ENCODE measurements at places on chromosomes 11 and 22.
A peak's percentile ranks its signal among the peaks of the same experiment; 100 is the strongest.

DNA sequence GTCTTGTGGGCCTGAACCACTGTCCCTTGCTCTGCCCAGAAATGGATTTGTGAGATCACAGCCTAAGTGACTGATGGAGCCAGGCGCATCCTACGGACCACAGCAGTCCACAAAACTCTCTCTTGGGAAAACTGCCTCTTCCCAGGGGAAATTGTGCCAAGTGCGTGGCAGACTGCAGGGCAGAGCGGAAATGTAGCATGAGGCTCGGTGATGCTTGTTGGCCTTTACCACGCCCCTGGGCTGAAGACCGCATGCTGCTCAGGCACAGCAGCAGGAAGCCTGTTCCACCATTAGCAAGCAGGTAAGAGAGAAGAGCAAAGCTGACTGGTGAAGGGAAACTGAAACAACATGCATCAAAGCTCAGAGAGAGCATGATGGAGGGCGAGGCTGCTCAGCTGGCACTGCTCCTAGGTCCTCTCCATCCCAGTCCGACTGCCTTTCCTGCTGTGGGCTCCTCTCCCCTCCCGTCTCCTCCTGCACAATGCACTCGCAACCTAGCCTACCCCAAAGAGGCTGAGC lies 26.5 kb upstream of the SCARF2 start:
- DNase-seq: no peak

GRCh38 chr11:19080579-19080993 lies 20.1 kb upstream of the MRGPRX2 start:
- no peak for DNase-seq

- no peak for DNase-seq
Measured at GRCh38 chr11:106088896-106089295, 11.4 kb downstream of the AASDHPPT start.

DNA sequence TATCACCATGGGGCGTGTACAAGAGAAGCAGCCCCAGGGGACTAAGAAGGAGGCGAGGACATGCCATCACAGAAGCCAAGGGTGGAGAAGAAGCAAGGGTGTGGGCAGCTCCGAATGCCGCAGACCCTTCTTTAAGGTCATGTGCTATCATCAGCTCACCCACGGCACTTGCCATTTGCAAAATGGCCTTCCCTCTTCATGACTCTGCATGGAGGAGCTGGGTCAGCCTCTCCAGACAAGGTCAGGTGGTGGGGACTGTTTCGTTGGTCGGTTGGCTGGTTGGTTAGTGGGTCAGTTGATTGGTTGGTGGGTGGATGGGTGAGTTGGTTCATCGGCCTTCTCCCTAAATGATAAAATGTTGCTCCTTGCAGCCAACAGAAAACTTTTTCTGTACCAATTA lies 622.5 kb downstream of the TBC1D22A start:
- no peak for DNase-seq

GRCh38 chr11:6968816-6969215 lies 42.6 kb downstream of the ZNF215 start:
- DNase-seq: no peak

DNA sequence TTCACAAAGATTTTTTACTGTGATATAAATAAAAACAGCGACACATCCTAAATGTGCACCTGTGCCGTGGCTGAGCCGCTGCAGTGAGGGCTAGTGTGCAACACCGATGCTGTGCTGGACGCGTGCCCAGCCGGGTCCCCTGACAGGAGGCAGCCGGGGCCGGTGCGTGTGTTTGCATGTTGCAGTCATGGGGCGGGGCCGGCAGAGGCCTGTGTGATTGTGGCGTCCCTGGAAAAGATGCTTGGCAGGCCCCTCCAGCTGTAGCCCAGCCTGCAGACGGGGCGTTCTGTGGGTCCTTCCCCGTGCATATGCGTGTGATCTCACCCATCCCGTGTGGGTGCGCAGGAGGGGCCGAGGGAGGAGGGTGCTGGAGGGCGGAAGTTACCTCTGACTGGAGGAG lies 30.6 kb downstream of the MUC6 start:
- DNase-seq: no peak

DNA sequence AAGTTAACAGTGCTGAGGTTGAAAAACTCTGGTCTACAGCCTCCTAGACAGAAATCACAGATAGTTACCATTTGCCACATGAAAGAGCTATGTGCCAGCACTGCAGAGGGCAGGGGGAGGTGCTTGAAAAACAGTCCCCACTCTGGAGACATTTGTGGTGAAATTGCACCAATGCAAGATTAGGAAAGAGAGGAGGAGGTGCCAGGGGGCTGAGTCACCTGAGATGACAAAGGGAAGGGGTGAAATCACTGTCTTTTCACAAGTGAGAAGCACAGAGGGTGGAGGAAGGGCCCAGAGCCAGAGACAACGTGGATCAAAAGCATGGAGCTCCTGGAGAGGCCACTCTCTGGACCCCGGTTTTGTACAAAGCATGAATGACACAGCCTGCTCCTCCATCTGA lies 196.3 kb downstream of the BUD13 start:
- peak; percentile 12 for DNase-seq

GRCh38 chr11:1226986-1227550 lies 4.2 kb downstream of the MUC5B start:
- DNase-seq: no peak

DNA sequence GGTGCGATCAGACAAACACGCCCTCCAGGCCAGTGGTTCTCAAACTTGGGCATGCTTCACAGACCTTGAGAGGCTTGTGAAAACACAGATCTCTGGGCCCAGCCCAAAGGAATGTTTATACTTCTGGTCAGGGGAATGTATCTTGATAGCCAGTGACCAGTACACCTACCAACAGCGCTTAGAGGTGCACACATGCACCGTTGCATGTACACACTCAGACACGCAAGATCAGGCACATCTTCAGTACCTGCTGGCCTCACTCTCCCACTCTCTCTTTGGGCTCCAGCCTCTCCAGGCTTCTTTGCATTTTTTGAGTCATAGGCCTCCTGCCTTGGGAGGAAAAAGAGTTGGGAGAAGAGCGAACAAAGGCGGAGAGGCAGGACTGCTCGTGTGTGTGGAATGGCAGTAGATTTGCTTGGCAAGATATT lies 11.7 kb upstream of the FXYD6 start:
- DNase-seq: no peak

- DNase-seq: peak; percentile 98
Measured at GRCh38 chr11:118997627-118998387, at the start of gene CENATAC. TSS of gene CENATAC (plus strand) at chr11:118998138. CDS start at chr11:118998198, 60 bp downstream.

DNA sequence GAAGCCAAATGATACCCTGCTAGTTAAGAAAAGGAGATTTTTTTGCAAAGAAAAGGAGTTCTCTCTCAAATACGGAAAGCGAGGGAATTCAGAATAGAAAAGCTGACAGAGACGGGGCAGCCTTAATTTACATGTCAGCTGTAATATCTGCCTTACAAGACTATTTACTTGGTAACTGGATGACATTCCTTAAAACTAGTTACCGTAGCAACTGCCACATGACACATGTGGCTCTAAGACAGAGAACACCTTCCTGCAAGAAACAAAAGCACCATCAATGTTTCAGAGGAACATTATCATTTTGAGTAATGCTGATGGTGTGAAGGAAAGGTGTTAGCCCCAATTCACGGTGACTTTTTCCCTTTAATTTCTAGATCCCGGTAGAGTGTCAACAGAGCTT lies 222.1 kb downstream of the LRRC4C start:
- no peak for DNase-seq

DNA sequence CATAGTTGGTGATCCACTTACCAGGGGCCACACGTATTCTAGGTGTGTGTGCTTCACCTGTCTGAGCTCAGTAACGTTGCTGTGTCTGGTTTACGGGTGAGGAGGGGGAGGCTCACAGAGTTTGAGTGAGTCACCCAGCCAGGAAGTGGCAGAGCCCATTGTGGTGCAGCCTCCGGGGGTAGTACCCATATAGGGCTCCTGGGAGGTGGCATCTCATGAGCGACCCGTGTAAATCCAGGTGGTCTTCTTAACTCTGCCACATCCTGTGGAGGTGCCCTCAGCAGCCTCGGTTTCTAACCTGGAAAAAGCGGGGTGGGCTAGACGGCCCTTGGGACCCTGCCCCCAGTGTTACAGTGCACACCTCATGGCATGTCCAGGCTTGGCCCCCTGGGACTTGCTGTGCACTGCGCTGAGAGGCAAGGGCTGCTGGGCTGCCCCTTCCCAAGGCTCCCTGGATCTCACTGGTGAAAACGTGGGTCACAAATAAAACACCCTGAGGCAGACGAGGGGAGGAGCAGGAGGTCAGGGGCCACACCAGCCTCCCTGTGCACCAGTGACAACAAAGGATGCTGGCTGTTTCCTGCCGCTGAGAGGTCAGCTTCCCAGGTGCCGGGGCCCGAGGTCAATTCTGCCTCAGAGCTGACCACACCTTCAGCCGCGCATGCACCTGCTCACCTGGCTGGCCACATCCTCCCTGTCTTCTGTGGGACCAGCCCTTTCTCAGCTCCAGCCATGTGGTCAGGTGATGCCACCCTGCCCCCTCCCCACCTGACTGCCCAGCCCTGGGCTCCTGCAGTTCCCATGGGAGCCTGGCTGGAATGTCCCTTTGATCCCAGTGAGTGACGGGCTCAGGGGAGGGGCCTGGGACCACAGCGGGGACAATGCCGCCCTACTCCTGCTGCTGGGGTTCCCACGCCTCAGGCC lies 305.1 kb downstream of the CTTN start:
- DNase-seq: no peak

GRCh38 chr22:19088866-19089595 lies 33.2 kb downstream of the DGCR2 start:
- no peak for DNase-seq

DNA sequence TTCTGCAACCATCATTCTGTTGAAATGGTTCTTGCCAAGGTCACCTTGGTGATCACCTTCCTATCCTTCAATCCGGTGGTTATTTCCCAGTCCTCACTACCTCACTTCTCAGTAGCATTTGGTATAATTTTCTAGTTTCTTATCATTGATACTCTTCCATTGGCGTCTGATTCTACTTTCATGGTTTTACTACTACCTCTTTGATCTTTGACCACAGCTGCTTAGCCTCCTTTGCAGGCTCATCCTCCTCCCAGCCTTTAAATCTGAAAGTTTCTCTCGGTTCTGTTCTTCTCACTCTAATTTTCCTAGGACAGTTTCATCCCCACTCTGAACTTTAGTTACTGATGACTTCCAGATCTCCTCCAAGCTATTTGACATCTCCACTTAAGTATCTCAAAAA lies 5.0 kb downstream of the TIMM10B start:
- DNase-seq: no peak

DNA sequence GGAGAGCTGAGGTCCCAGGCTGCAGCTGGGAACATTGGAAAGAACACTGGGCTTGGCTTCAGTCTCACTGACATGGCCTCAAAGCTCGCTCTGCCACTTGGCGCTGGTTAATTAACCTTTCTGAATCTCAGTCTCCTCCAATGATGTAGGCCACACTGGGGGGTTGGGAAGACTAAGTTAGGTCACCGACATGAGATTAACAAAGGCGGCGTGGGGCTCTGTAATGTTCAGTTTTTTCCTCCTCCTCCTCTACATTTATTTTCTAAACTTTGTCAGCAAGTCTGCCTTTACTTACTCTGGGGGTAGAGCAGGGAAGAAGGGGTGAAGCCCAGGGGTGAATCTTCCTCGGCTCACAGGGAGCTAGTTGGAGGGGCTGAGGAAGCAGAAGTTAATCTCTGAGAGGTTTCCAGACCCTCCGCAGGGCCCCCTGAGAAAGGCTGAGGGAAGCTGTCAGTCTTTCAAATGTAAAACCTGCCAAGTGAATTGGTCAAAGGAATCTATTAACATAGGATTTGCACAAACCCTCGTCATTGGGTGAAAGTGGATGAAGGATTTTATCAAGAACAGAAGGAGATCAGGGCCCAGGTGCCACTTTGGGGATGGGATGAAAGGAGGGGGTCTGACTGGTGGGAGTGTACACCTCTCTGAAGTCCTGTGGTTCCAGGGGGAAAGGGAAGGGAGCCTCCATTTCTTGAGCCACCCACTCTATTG lies 32.1 kb upstream of the TENM4 start:
- no peak for DNase-seq

GRCh38 chr11:45158210-45158731 lies 11.8 kb downstream of the PRDM11 start:
- no peak for DNase-seq

DNA sequence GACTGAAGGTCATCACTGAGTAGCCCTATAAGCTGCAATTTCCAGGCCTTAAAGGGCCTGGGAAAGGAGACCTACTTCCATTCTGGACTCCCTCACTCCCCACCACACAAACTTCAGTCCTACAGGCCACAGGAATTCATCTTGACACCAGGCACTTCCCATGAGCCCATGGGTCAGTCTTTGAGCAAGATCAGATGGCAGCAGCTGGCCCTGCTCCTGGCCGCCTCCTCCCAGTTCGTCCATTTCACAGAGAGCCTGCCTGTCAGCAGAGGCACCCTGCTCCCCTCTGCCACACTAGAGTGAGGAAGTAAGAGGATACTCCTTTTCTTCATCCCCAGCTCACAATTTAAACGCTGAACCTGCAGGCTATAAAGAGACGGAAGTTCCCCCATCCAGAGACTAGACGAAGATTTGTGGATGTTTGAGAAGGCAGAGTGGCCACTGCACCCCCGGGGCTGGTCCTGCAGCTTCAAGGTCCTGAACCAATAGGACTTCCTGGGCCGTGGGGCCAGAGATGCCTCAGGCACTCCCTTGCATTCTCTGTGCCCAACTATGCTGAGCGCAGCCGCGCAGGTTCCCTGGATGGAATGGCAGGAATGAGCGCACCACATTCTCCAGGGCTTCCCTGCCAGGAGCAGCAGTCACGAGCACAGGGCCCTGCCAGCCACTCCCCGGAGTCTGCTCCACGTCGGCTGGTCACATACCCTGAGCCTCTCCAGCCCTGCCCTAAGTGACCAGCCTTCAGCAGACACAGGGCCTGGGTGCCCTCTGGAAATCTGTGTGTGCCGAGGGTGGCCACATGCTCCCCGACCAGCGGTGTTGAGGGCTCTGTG lies 33.5 kb upstream of the BID start:
- DNase-seq: no peak
